ENCODE measurements at places on chromosomes 5 and 9.

DNA sequence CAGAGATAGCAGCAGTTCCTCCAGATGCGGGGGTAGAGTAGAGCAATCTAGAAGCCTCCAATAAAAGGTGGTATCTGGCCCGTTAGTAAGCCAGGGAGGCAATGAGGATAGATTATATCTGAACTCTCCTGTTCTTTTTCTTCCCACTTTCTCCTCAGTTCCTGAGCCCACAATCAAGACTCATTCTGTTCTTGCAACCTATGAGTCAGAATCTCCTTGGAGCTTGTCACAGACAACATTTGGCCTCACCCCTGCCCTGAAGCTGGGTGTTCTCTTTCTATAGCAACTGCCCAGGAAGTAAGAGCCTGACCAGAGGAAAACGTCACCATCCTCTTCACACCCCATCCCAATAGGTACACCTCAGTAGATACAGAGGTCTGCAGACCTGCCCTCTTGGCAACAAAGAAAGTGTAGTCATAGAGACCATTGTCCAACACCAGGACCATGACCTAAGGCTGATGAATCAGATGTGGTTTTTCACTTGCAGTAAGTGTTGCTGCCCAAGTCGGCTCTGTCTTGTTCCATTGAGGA is 76.3 kb upstream of the PCA3 start:
- H3K27ac ChIP-seq, result peak overlapping the region; percentile 71
- peaks cover 21% of the 10 kb centered on the region for H3K4me1 ChIP-seq

DNA sequence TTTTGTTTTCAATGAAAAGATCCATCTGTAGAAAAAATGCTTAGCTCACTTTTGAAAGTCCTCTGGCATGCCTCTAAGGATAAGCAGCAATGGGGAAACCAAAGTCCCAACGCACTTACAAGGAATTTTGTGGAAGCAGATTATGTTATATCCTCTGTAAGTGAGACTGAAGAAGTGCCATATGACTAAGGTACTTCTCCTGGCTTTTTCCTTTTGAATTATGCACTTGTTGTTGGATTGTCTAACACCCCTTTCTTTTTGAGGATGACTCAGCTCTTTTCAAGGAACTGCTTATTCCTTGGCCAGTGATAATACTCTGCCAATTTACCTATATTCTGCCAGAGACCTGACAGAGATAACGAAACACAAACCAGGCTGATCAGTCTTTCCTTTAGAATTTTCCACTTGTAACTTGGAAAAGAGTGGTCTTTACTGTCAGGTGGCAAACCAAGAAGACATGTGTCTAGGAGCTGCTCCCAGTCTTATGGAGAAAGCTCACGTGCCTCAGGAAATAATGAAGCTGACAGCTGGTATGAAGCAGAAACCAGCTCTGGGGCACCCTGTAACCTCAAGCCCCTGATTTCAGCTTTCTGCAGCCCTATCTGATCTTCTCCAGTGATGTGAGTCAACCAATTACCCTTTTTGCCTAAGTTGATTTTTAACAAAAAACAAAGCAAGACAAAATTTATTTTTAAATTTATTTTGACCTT is 290.8 kb upstream of the FBXL7 start:
- H3K27me3 ChIP-seq, result no peaks in the 10 kb centered on the region
- H3K4me3 ChIP-seq, result no peak overlapping the region
- H3K4me1 ChIP-seq, result no peaks in the 10 kb centered on the region
- H3K27ac ChIP-seq, result no peak overlapping the region
- no peaks in the 10 kb centered on the region for H3K36me3 ChIP-seq

DNA sequence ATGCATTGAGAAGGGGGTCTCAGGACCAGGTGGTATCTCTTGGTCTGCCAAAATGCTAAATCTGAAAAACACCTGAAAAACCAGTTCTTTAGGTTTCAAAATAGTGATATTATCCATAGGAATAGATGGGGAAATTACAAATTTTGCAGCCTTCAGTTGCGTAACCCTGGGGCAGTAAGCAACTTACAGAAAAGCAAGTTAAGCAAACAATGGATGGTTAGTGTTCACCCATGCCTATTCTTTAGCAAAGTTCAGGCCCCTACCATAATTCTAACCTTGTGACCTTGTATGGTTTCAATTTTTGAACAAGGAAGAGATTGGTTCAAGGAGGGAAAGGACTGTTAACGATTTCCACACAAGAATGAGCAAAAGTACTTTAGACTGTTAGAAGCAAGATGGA is 24.5 kb downstream of the GLRX start:
- H3K4me1 ChIP-seq, result peaks cover 2% of the 10 kb centered on the region
- no peak for DNase-seq
- H3K27me3 ChIP-seq, result no peaks in the 10 kb centered on the region
- no peak overlapping the region for H3K4me3 ChIP-seq
- H3K27ac ChIP-seq, result no peak overlapping the region
- no peaks in the 10 kb centered on the region for H3K36me3 ChIP-seq

DNA sequence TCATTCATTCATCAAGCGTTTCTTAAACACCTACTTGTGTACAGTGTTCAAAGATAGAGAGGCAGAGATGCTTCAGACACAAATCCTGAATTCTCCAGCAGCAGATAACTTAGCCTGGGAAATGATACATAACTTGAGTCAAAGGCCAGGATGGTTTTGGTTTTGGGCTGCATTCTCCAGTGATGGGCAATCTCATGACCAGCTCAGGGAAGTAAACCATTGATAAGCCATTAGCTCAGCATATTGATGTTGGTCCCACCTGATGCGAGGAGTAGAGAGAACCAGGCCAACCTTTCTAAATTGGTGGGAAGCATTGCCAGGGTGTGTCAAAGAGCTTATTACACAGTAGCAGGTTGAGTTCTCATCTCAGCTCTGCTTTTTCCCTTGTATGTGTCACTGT is 53.0 kb downstream of the SH3RF2 start:
- peaks cover 3% of the 10 kb centered on the region for H3K27me3 ChIP-seq
- H3K27ac ChIP-seq, result no peak overlapping the region
- no peaks in the 10 kb centered on the region for H3K36me3 ChIP-seq
- DNase-seq, result no peak
- no peaks in the 10 kb centered on the region for H3K4me1 ChIP-seq

DNA sequence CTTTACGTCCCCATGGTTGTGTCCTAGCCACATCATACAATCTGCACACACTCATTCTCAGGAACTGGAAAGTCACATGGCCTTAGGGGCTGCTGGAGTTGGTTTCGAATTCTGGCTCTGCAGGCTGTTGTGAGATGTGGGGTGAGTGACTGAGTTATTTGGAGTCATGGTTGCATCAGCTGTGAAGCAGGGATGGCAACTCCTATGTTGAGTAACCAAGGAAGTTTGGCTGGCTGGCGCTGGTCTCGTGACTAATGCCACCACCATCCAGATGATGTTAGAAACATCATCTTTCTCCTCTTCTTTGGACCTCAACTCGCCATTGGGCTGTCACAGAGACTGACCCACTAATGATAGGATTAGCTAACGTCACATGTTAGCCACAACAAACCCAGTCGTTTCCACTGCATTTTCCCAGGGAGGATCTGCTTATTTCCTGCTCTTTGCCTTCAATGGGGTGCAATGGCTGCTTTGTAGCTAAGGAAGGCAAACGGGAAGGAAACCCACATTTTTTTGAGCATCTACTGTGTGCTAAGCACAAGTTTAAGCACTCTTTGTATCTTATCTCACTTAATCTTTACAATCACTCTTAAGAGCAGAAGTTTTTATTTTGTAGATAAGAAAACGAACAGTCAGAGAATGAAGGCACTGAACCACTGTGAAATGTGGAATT is 78.1 kb upstream of the UBTD2 start:
- H3K36me3 ChIP-seq, result no peaks in the 10 kb centered on the region
- DNase-seq, result peak; percentile 38
- H3K27me3 ChIP-seq, result no peaks in the 10 kb centered on the region
- peak overlapping the region; percentile 89 for H3K27ac ChIP-seq
